ENCODE measurements at places on chromosomes 5 and 9.
A peak's percentile ranks its signal among the peaks of the same experiment; 100 is the strongest.

DNA sequence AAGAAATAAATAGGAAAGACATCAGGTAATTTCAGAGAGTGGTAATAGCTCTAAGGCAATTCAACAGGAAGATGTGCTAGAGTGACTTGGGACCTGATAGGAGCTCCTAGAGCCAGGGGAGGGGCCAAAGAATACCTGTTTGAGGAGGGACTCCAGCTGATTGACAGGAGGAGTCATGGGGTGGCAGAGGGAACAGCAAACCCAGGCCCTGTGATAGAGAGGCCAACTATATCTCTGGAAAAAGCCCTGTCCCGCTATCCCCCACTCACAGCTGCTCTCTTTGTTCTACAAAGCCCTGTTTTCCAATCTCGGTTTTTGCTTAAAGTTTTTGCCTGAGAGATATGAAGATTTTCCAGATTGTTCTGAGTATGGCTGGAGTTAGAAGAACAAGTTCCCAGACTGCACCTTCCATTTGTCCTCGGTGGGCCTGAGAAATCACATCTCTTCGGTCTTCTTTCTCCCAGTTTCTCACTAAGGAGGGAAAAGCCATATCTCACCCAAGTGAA lies 9.0 kb upstream of the NSD1 start:
- no peak for DNase-seq

DNA sequence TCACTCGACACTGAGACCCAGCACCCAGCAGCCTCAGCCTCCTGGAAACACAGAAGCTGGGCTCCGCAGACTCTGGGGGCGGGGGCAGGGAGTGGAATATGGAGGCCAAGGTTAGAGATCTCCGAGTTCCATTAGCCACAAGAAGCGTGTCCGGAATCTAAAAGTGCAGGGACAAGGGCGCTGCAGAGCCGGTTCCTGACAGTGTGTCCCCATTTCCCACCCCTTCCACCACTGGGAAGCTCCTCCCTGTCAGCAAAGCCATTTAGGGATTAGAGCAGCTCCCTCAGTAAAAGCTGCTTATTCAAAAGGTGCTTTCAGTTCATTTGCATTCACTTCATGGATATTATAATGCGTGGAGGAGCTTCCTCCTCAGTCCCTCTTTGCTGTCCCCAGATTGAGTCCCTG lies 74.1 kb upstream of the HSPA9 start:
- no peak for DNase-seq

- no peak for DNase-seq
Observed at GRCh38 chr9:19976226-19976625, 187.4 kb upstream of the SLC24A2 start.

- DNase-seq = peak; percentile 77
Observed at GRCh38 chr5:17343675-17344074, 126.2 kb downstream of the BASP1 start.

DNA sequence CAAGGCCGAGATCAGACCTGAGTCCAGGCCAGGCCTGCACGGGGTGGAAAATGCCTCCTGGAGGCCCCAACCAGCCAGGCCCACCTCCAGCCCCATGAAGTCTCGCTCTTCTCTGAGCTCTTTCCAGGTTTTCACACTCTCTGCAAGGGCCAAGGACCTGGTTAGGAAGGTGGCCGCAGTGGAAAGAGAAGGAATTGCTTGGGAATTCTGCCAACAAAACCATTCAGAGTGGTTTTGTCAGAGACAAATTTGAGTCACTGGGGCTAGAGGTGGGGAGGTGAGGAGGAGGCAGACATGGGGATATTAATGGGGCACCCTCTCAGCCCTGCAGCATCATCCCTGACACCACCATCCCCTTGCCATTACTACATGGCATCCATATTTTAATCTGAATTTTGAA lies 261.0 kb downstream of the ROR2 start:
- no peak for DNase-seq

GRCh38 chr5:16066320-16066719 lies 113.3 kb downstream of the MARCHF11 start:
- peak; percentile 33 for DNase-seq

GRCh38 chr5:133364936-133365707 lies 247.2 kb downstream of the FSTL4 start:
- no peak for DNase-seq

- DNase-seq = no peak
Observed at GRCh38 chr5:133227082-133227481, 175.3 kb downstream of the HSPA4 start.

- DNase-seq = no peak
Observed at GRCh38 chr5:147554261-147554817, 44.5 kb upstream of the DPYSL3 start.

DNA sequence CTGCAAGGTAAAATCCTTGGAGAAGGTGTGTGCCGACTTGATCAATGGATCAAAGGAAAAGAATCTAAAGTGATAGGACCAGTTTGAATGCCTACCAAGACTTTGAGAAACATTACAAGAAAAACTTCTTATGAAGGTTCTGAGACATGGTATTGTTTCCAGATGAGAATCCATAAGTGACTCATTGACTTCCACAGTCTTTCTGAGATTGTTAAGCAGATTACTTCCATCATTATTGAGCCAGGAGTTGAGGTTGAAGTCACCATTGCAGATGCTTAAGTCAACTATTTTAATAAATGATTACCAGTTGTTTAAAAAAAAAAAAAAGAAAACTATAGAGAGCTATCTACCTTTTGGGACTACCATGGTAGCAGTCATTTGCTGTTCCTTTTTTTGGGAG lies 7.0 kb downstream of the LNPEP start:
- DNase-seq = no peak

GRCh38 chr5:172549696-172550095 lies 91.4 kb upstream of the NEURL1B start:
- no peak for DNase-seq

- no peak for DNase-seq
Observed at GRCh38 chr9:127053057-127053821, 69.2 kb downstream of the ANGPTL2 start.

- no peak for DNase-seq
Observed at GRCh38 chr5:56755036-56755555, 60.3 kb upstream of the MAP3K1 start.

DNA sequence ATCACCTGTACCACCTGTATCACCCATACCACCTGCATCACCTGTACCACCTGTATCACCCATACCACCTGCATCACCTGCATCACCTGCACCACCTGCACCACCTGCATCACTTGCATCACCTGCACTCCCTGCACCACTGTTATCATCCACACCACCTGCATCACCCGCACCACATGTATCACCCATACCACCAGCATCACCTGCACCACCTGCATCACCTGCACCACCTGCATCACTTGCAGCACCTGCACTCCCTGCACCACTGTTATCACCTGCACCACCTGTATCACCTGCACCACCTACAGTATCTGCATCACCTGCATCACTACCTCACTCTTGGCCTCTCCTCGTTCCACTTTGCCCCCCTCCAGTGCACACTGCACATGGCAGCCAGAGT lies 63.2 kb upstream of the CKMT2 start:
- no peak for DNase-seq

- no peak for DNase-seq
Observed at GRCh38 chr9:92875373-92875772, 2.5 kb downstream of the ZNF484 start.

GRCh38 chr9:137172901-137173795 lies 1.3 kb upstream of the TMEM210 start:
- DNase-seq = no peak

- no peak for DNase-seq
Observed at GRCh38 chr9:92664394-92665152, 5.4 kb downstream of the IPPK start.

- no peak for DNase-seq
Observed at GRCh38 chr9:92978345-92978875, 31.1 kb downstream of the FGD3 start.

DNA sequence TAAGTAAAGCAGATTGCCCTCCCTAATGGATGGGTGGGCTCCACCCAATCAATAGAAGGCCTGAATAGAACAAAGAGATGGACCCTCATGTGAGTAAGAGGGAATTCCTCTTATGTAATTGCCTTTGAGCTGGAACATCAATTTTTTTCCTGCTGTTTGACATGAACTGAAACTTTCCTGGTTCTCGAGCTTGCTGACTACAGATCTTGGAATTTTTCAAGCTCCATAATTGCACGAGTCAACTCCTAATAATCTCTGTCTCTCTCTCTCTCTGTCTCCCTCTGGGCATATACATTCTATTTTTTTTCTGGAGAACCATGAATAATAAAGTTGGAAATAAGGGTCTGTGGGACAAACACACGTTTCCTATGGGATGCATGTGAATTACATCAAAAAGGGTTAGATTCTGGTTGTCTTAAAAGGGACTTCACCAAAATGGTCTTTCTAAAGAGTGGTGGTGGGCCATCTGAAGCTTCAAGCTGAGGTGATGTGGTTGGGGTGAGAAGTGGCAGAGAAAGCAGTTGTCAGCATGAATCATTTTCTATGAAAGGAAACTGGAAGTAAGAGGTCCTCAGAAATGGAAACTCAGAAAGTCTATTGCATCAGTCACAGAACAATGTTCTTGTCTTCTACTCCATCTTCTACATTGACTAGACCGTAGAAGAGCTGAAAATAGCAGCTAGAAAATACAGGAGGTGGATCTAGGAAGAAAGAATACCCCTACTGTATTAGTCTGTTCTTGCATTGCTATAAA lies 47.0 kb upstream of the HOMER1 start:
- peak; percentile 79 for DNase-seq

- no peak for DNase-seq
Observed at GRCh38 chr9:29773676-29774075, 2200.4 kb upstream of the C9orf72 start.

DNA sequence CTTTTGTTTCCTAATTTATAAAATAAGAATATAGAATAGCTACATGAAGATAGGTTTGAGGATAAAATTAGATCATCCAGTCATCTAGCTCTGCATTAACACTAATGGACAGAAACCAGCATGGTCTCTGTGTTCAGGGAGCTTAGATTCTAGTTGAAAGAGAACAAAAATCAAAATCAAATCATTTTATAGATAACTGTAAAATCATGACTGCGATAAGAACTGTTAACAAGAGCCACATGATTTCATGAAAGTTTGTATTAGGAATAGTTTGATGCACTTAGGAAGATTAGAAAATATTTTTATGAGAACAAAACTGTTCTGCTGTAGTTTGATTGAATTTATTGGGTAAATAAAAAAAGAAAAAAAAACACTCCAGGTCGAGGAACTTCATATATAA lies 1074.7 kb downstream of the MAT2B start:
- DNase-seq = no peak

DNA sequence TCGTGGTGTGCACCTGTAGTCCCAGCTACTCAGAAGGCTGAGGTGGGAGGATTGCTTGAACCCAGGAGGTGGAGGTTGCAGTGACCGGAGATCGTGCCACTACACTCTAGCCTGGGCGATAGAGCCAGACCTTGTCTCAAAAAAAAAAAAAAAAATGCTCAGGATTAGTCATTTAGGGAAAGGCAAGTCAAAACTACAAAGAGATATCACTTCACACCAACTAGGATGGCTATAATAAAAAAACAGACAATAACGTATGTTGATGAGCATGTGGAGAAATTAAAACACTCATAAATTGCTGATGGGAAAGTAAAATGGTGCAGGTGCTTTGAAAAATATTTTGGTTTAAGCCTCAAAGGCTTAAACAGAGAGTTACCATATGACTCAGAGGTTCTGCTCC lies 6.3 kb upstream of the ANKRD34B start:
- no peak for DNase-seq

DNA sequence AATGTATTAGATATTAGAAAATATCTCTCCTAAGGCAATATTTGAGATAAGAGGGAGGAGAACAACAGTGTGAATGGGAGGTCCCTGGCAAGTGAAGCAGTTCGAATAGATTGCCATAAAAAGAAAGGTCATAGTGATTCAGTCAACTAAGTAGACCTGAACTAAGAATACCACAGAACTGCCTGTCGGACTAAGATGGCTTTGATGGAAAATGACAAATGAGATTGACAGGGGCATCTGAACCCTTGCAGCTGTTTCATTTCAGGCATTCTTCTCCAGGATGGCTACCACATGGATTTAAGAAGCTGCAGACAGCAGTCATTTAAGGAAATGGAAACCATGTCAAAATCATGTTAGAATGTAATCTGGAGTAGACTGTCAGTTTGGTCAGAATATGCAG lies 308.4 kb upstream of the MEF2C start:
- no peak for DNase-seq

- no peak for DNase-seq
Observed at GRCh38 chr5:54713923-54714581, 196.5 kb downstream of the SNX18 start.

DNA sequence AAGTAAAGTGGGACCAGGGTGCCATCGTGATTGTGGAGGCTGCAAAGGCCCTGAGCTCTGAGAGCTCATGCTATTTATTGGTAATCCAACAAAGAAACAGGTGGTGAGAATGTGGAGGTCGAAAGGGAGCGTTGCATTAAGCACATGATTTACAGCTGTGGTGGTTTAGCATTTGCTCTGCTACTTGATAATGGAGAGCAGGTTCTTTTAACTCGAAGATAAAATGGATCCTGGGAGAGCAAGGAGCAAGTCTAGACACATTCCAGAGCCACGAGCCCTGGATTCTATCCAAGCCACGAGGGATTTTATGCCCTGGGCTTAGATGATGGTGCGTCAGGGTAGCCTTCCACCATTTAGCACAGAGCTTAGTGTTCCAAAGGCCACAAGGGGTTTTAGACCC lies 1710.1 kb upstream of the CDH9 start:
- DNase-seq = no peak

DNA sequence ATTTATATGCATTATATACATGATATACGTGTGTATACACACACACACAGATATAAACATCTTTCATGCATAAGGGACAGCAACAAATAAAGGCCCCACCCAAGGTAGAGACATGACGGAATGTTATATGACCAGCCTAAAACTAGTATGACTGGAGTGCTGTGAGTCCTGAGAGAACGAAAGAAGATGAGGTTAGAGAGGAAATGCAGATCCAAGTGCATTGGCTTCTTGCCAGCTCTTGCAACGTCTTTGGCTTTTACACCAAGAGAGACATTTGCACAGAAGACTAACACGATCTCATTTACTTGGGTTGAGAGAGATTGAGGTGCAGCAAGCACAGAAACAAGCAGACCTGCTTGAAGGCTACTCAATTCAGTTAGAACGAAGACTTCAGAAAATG lies 23.0 kb downstream of the CDH10 start:
- no peak for DNase-seq

GRCh38 chr9:96813607-96814006 lies 35.7 kb upstream of the ZNF510 start:
- DNase-seq = no peak

DNA sequence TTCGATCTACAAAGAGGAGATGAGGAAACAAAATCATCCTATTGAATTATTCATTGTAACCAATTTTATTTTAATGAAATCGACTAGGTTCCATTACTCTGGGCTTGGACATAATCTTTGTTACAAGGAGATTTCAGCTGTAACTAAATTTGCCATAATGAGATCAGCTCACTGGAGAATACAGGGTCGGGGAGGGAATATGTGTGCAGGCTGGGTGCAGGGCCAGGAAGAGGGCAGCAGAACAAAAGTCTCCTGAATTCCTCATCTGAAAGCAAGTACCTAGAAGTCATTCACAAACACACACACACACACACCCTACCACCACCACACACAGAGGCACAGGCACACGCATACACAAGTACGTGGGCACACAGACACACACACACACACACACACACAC lies 151.2 kb downstream of the PAPPA start:
- DNase-seq = no peak

All from MM.1S (cell line).